ENCODE measurements at places on chromosomes 13 and 19.

DNA sequence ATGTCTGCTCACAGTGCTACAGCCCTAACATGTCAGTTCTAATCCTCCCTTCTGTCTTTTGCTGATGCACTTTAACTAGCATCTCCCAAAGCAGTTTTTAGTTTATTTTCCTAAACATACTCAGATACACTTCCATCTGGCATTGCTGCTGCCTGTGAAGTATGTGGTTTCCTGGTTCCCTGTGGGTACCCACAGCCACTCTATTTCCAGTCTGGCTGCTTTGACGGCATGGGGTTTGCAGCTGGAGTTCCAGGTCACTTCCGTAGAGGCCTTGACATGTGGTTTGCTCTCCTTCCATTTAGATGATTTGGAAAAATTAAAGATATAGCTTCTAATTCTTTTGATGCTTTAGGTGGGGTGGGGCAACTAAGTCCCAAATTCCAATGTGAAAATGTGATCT is 375.5 kb downstream of the PCDH20 start:
- no peak for DNase-seq
- no peak overlapping the region for H3K27ac ChIP-seq
- H3K4me3 ChIP-seq: no peak overlapping the region
- no peaks in the 10 kb centered on the region for H3K27me3 ChIP-seq

GRCh38 chr13:50085063-50085462 is 69.8 kb downstream of the KCNRG start:
- no peaks in the 10 kb centered on the region for H3K27me3 ChIP-seq
- H3K4me1 ChIP-seq: peaks cover 59% of the 10 kb centered on the region
- H3K36me3 ChIP-seq: peaks cover 23% of the 10 kb centered on the region
- peak overlapping the region; percentile 90 for H3K27ac ChIP-seq
- peak overlapping the region; percentile 96 for H3K4me3 ChIP-seq

DNA sequence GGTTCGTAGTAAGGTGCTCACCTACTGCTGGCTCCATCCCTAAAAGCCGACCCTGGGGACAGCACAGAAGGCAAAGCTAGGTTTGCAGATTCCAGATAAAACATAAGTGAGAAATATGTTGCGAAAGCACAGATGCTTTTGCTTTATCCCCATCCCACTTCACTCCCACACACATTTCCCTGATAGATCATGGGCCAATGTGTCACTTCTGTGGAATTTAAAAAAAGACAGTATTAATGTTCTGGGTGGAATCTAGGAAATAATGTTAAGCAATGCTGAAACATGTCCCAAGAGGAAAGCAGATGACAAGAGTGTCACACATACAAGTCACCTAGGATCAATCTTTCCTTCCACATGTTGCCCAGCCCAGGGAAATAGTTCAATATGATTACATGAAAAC is 661.0 kb upstream of the MIR17HG start:
- H3K36me3 ChIP-seq: no peaks in the 10 kb centered on the region
- no peak overlapping the region for H3K4me3 ChIP-seq
- H3K4me1 ChIP-seq: no peaks in the 10 kb centered on the region
- no peak for DNase-seq

GRCh38 chr13:73924607-73925006 is 209.6 kb downstream of the KLF12 start:
- H3K27ac ChIP-seq: peak overlapping the region; percentile 7
- no peak for DNase-seq
- no peaks in the 10 kb centered on the region for H3K27me3 ChIP-seq
- no peak overlapping the region for H3K4me3 ChIP-seq
- H3K36me3 ChIP-seq: peaks cover 3% of the 10 kb centered on the region

GRCh38 chr19:13154241-13154778 is 4.1 kb downstream of the IER2 start:
- H3K4me3 ChIP-seq: peak overlapping the region; percentile 77
- no peaks in the 10 kb centered on the region for H3K36me3 ChIP-seq
- H3K27ac ChIP-seq: no peak overlapping the region
- peaks cover 52% of the 10 kb centered on the region for H3K4me1 ChIP-seq
- H3K27me3 ChIP-seq: no peaks in the 10 kb centered on the region

DNA sequence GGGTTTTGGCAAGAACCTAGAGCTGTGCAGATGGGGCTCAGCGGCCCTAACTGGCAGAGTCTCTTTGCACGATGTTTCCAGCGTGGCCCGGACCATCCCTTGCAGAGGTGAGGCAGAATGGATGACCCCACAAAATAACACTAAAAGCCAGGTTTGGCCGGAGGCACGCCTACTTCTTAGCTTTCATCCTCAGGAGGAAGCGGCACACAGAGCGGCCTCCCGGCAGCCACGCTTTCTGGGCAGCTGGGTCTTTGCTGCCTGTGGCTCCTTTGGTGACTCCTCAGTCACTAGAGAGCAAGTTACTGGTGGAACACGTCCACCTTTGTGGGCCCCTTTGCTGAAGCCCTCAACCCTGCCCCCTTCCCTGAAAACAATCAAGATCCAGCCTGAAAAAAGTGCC is 25.2 kb downstream of the TEX29 start:
- no peak overlapping the region for H3K27ac ChIP-seq
- H3K4me3 ChIP-seq: no peak overlapping the region
- DNase-seq: no peak
- no peaks in the 10 kb centered on the region for H3K4me1 ChIP-seq
- H3K27me3 ChIP-seq: no peaks in the 10 kb centered on the region

- H3K27ac ChIP-seq: no peak overlapping the region
- no peaks in the 10 kb centered on the region for H3K4me1 ChIP-seq
- H3K36me3 ChIP-seq: no peaks in the 10 kb centered on the region
- H3K4me3 ChIP-seq: no peak overlapping the region
- DNase-seq: peak; percentile 75
These were observed 6.5 kb downstream of the UNC13A start for GRCh38 chr19:17681505-17682125.

GRCh38 chr13:56424246-56424645 is 716.5 kb upstream of the PRR20A start:
- no peaks in the 10 kb centered on the region for H3K27me3 ChIP-seq
- no peak for DNase-seq
- no peak overlapping the region for H3K27ac ChIP-seq
- no peaks in the 10 kb centered on the region for H3K4me1 ChIP-seq
- no peak overlapping the region for H3K4me3 ChIP-seq

DNA sequence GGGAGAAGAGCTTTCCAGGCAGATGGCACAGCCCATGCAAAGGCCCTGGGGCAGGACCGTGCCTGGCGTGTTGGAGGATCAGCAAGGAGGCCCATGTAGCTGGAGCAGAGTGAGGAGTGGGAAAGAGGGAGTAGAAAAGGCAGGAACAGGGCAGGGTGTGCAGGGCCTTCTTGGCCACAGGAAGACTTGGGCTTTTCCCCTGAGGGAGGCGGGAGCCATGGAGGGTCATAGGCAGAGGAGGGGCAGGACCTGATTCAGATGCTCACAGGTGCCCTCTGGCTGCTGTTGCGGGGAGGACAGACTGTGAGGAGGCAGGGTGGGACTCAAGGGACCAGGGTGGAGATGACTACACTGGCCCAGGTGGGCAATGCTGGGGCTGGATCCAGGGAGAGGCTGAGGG is 13.8 kb upstream of the PTPRS start:
- H3K27ac ChIP-seq: no peak overlapping the region
- no peak overlapping the region for H3K4me3 ChIP-seq
- peak; percentile 67 for DNase-seq
- H3K27me3 ChIP-seq: no peaks in the 10 kb centered on the region

DNA sequence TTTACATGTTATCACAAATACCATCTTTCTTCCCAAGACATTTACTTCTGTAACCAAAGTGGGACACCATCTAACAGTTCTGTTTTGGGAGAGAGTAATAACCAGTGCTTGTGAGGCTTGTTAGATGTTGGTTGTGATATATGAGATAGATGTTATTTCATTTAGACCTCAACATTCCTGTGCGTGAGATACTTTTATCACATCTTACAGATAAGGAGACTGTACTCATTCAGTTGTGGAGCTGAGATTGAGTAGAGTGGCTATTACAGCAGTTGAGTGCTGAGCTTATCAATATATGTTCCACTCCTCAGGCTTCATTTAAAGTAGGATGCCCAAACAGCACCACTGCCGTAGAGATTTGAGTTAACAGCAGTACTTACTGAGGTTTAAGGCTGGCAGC is 43.1 kb downstream of the USPL1 start:
- no peak overlapping the region for H3K27ac ChIP-seq
- DNase-seq: no peak
- peaks cover 30% of the 10 kb centered on the region for H3K4me1 ChIP-seq
- H3K27me3 ChIP-seq: no peaks in the 10 kb centered on the region

DNA sequence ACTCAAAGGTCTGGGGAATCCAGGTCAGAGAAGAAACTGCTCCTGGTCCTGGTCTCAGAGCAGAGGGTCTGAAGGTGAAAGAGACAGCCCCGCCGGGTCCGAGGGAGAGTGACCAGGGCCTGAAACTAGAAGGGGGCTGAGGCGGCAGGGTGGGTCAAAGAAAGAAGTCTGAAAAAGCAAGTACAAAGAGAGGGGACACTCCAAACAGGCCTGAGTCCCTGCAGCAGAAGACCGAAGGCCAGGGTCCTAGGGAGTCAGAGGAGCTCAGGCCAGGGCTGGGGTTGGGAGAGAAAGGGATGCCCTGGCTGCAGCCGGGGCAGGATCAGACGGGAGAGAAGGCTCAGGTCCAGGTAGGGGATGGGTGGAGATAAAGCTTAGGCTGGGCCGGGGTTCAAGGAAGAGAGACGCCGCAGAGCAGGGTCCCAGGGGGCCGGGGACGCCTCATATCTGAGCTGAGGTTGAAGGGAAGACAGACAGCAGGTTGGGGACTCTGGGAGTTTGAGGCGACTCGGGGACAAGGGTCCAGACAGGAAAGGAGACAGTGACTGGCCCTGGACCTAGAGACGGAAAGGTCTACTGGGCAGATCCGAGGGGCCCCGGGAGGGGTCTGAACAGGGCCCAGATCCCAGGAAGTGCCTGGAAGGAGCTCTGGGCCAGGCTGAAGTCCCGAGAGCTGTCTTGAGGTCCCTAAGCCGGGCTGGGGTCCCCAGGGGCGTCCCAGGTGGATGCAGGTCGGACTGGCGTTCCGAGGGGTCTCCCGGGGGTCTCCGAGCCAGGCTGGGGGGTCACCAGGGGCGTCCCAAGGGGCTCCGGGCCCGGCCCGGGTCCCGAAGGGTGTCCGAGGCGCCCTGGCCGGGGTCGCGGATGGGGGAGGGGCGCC is 795 bp downstream of the MLLT1 start:
- DNase-seq: peak; percentile 61
- no peaks in the 10 kb centered on the region for H3K36me3 ChIP-seq
- peak overlapping the region; percentile 82 for H3K4me3 ChIP-seq
- H3K4me1 ChIP-seq: peaks cover 24% of the 10 kb centered on the region

- DNase-seq: no peak
- H3K27me3 ChIP-seq: no peaks in the 10 kb centered on the region
- H3K36me3 ChIP-seq: no peaks in the 10 kb centered on the region
- H3K4me3 ChIP-seq: no peak overlapping the region
- H3K4me1 ChIP-seq: no peaks in the 10 kb centered on the region
These were observed 114.0 kb downstream of the UQCRFS1 start for GRCh38 chr19:29098863-29099481.

GRCh38 chr13:43544631-43545030 is 242.1 kb downstream of the ENOX1 start:
- no peak overlapping the region for H3K4me3 ChIP-seq
- no peaks in the 10 kb centered on the region for H3K27me3 ChIP-seq
- no peaks in the 10 kb centered on the region for H3K36me3 ChIP-seq

DNA sequence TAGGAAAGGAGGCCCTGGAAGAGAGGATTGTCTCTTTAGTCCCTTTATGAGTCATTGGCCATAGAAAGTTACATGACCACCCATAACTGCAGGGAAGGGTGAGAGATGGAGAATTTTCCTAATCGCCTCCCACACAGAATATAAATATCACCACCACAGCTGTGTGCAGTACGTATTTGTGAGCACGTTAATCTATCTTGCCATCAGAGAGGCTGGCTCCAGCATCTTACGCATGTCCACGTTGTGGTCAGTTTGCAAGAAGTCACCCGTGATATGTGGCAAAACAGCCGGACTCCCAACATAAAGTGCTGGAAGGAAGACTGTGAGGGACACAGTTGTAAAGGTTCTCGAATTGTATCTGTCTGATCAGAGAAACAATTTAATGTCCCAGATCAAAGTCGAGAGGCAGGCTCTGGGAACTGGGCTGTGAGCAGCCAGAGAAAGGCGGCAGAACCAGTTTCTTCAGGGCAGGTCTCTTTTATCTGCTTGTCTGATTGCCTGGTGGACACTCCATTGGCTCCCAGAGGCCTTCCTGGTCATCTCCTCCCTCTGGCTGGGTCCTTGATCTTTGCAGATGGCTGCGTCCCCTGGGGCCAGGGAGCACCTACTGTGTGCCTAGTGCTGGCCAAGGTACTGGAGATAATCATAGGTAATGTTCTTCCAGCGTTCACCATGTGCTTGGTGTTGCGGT is 74.9 kb downstream of the SIPA1L3 start:
- H3K4me1 ChIP-seq: peaks cover 86% of the 10 kb centered on the region
- H3K4me3 ChIP-seq: no peak overlapping the region
- no peak overlapping the region for H3K27ac ChIP-seq
- H3K36me3 ChIP-seq: no peaks in the 10 kb centered on the region
- H3K27me3 ChIP-seq: no peaks in the 10 kb centered on the region

- no peak for DNase-seq
- peaks cover 51% of the 10 kb centered on the region for H3K36me3 ChIP-seq
- H3K27me3 ChIP-seq: no peaks in the 10 kb centered on the region
- no peak overlapping the region for H3K4me3 ChIP-seq
- H3K27ac ChIP-seq: no peak overlapping the region
These were observed 18.9 kb downstream of the SAFB2 start for GRCh38 chr19:5603626-5604025.

DNA sequence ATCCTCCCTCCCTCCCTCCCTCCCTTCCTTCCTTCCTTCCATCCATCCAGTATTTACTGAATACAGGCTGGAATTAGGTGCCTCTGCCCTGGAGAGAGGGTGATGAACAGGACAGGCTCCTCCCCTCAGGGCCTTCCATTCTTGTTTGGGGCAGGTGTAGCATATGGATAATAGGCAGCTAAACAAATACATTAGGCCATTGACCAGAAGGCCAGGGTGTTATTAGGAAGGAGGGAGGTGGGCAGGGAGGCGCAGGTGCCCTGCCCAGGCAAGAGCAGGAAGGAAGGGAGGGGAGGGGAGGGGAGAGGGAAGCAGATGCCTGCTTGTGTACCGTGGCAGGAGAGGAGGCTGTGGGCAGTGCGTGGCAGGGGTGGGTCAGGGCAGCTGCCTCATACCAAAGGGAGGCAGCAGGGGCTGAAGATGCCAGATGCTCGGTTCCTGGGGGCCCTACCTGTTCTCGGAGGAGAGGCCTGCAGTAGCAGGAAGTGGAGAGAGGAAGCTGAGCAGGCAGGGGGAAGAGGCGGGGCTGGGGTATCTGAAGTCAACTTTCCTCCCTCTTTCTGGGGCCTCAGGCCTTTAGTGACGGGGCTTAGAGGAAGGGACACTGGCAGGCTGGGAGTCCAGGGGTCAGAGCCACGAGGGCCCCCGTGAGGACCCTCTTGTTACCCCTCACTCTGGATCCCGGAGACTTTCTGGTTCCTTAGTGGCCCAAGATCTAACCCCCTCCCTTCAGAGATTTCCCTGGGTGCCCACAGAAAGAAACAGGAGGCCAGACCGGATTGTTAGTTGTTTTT is at the start of gene RINL:
RINL (minus strand) TSS at position 495 of the 794 bp plus-strand sequence. CDS start 1,533 bp downstream, outside the sequence.
- H3K27me3 ChIP-seq: no peaks in the 10 kb centered on the region
- DNase-seq: peak; percentile 89
- peaks cover 24% of the 10 kb centered on the region for H3K4me1 ChIP-seq
- peak within 1 kb of the TSS; percentile 82 for H3K4me3 ChIP-seq
- peak within 1 kb of the TSS; percentile 73 for H3K27ac ChIP-seq
- H3K36me3 ChIP-seq: no peaks in the 10 kb centered on the region
